ENCODE measurements at places on chromosomes 11 and 22.

DNA sequence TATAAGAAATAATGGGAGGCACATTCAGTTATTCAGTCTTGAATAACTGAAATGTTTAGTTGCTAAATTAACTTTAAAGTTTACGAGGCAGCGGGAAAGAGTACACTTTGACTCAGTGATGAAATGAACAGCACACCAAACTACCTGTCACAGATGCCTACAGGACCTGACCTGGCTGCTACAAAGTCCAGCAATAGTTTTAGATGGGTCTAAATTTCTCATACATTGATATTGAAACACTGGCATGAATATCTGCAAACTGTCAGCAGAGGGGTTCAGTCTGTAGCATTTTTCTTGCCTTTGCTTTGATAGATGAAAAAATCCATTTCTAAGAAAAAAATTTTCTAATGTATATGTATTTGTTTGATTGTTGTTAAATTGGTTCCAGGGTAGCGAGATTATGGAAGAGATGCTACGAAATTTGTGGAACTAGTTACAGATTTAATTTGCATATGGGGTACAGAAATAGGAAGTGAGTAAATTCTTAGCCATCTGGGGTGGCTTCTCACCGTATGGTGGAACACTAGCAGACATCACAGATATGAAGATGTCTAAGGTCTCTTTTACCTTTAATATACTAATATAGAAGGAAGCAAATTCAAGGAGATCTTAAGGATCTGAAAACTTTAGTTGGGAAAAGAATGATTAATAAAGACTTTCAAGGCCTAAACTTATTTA, 20.8 kb upstream of the GAB2 start:
- no peak for DNase-seq

GRCh38 chr11:119185981-119186634, 833 bp downstream of the NHERF4 start:
- DNase-seq, result no peak

DNA sequence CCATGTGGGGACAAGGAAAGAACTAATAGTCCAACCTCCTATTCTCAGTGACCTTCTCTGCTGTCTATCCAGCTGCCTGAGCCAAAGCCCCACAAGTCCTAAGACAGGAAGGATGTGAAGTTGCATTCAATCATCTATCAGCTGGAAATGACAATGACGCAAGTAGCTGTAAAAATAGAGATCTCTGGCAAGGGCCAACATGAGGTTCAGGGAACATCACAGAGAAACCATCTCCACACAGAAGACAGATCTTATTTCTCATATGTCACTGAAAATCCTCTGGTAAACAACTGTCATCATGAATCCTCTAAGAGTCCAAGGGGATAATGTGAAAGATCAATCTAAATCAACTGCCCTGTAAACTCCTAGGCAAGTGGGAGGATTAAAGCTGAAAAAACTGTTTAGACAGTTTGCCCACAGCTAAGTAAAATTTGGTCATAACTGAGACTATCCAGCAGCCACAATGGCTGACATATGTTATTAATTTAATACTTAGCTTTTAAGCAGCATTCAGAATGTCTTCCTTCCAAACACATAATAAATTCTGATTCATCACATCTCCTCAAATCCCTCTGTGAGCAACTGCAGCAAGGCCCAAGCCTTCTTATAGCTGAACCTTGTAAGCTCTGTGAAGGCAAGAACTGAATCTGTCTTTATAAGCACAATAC, 52.1 kb downstream of the ALG9 start:
- no peak for DNase-seq

- no peak for DNase-seq
These were observed 299.9 kb upstream of the ANO5 start for GRCh38 chr11:21892736-21893564.

DNA sequence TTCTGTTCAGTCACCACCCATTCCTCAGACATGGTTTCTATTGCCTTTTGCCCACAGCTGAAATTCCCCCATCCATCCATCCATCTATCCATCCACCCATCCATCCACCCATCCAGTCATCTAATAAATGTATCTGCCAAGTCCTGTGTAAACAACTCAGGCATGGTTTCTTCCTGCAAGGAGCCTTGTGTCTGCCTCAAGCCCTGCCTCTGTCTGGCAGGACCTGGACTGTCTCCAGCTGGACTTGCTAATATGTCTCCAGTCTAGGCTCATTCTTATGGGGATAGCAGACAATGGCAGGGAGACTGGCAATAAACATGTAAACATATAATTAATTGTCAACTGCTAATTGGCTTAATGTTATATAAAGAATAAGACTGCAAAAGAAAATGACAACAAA, 64.7 kb upstream of the AMPD3 start:
- DNase-seq, result no peak

DNA sequence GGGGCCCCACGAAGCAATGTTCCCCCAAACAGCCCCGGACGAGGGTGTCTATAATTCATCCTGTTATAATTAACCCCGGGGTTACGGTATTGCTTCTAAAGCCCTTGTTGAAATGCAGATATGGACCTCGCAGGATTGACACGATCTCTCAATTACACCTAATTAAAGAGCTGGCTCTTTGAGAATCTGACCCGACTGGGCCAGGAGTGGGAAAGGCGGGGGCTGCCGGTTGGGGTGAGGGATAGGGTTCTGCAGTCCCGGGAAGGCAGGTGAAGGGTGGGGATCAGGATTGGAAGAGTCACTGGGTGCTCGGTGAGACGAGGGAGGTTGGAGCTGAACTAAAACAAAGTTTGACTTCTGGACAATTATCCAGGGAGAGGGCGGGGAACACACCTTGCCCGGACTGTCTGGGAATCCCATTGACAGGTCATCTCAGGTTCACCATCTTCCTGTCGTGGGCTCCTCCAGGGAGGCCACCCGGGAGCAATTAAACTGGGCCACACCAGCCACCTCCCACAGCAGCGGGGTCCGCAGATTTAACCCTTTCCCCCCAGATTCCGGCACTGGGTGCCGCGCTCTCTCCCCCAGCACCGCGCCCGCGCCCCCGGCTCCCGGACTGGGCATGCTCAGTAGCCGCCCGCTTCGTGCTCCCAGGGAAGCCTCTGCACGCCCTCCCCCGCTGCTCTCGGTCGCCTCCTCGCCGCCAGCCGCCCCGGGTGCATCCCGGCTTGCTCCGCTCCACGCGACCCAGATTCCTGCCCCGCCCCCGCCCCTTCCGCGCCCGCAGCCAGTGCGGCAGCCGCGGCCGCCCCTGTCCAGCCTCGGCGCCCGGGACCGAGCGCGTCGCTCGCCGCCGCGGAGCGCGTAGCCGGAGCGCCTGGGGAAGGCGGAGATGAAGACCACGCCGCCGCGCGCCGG, at the start of gene ELMOD1:
TSS of gene ELMOD1 (plus strand) at position 688 of the 918 bp plus-strand sequence. CDS start 27,043 bp downstream, outside the sequence.
- DNase-seq, result no peak

DNA sequence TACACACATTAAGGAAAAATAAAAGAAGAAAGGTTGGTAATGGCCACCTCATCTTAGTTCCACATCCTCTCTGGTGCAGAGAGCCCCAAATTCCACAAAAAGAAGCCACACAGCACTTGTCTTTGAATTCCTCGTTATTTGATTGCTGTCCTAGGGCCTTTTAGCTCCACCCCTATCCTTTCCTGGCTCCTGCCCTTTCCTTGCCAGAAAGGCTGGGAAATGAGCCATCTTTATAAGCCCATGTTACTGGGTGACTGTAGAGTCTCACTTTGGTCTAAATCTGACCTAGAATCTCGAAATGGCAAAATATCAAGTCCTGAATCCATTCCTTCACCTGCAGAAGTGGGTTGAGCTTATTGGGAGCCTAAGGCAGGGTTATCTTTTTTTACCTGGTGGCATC, 4.3 kb upstream of the TMEM132A start:
- DNase-seq, result no peak

- DNase-seq, result no peak
These were observed 5.1 kb upstream of the BBS1 start for GRCh38 chr11:66505276-66505816.

- peak; percentile 70 for DNase-seq
These were observed 800 bp downstream of the KCTD21 start for GRCh38 chr11:78187366-78188285.

GRCh38 chr11:23313001-23313400, 452.7 kb upstream of the CCDC179 start:
- DNase-seq, result no peak

GRCh38 chr11:72454791-72455190, 20.5 kb upstream of the CLPB start:
- no peak for DNase-seq

DNA sequence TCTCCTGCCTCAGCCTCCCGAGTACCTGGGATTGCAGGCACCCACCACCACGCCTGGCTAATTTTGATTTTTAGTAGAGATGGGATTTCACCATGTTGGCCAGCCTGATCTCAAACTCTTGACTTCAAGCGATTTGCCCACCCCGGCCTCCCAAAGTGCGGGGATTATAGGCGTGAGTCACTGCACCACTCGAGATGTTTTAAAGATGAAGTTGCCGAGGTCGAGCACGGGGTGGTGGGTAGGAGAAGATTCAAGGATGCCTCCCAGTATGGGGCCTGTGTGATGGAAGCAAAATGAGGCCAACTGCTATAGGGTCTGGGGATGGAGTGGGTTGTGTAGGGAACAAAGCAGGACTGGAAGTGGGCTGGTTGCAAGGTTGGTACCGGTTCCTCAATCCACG, 245.2 kb downstream of the MN1 start:
- no peak for DNase-seq

GRCh38 chr22:36586271-36586670, 57.3 kb upstream of the EIF3D start:
- no peak for DNase-seq

DNA sequence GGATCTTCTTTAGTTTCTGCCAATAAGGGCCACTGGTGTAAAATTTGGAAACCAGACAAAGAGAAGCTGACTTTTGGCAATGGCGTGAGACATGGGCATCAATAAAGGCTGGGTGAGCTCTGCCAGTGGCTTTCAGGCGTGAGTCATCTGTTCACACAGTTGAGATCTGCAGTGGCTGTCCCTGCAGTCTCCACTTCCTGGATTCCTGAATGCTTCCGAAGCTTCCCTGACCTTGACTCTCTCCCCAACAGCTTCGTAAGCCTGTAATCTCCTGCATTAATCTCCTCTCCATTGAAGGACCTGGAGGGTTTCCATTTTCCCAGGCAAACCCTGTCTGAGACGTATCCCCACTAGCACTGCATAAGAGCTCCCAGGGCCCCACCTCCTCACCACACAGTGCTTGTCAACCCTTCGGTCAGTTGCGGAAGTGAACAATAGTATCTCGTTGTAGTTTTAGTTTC, 574.7 kb downstream of the TBC1D22A start:
- DNase-seq, result no peak

- no peak for DNase-seq
These were observed 29.6 kb upstream of the CCDC134 start for GRCh38 chr22:41770715-41771468.

GRCh38 chr22:50182176-50183081, 3.3 kb upstream of the TRABD start:
- no peak for DNase-seq

DNA sequence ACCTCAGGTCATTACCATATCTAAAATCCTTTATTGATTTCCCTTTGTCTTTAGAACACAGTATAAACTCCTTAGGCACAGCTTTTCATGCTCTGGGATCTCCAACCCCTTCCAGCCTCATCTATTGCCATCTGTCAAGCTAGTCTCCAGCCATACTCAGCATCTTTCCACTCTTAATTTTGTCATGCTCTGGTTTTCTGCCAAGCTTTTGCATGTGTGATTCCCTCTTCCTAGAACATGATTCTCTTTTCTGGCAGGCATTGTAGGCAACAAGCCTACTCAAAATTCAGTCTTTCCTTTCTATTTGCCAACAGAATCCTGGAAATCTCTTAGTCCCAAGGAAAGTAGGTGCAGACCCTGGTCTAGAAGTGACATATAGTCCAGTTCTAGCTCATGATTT, 35.5 kb upstream of the SLC6A5 start:
- no peak for DNase-seq

DNA sequence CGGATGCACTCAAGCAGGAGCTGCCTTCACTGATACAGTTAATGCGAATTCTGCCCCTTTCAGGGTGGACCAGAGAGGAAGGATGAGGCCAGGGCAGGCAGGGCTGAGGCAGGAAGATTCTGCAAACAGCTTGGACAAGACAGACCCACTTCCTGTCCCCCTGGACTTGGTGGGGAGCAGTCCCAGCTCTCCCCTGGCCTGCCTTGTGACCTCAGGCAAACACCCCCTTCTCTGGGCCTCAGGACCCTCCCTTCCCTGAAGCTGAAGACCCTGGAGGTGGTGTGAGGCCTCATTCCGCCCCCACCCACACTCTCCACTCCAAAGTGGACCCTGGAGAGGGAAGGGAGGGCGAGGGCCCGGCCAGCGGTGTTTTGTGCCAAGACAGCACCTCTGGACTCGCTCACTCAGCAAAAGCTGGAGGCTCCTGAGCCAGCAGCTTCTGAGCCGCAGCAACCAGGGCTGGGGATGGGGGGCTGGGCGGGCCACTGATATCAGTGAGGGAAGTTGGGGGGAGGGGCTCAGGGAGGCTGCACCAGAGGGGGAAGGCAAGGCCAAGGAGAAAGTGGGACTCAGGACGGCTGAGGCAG, 8.5 kb downstream of the RAB3IL1 start:
- DNase-seq, result no peak

- DNase-seq, result no peak
These were observed 186.6 kb upstream of the MTNR1B start for GRCh38 chr11:92782806-92783205.

DNA sequence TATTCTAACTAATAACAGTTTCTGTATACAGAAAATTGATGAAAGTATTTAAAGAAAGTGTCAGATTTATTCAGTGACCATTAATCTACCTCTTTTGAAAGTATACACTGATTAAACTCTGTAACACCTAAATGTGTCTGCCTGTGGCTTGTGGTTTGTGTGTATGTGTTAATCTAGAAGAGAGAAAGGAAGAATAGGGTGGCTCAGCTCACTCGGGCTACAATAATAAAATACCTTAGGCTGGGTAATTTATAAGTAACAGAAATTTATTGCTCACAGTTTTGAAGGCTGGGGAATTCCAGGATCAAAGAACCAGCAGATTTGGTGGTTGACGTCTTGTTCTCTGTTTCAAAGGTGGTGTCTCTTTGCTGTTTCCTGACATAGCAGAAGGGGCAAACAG, 13.6 kb upstream of the OR5AS1 start:
- no peak for DNase-seq

- DNase-seq, result no peak
These were observed 669.4 kb downstream of the OPCML start for GRCh38 chr11:132862933-132863332.

GRCh38 chr11:107413352-107413751, 44.3 kb downstream of the CWF19L2 start:
- DNase-seq, result no peak

All from activated CD4-positive, alpha-beta T cell treated with anti-CD3 and anti-CD28 coated beads for 24 hours (primary cell).